Activated CD8-positive, alpha-beta memory T cell treated with anti-CD3 and anti-CD28 coated beads for 1 hour (primary cell): ENCODE measurements at places on chromosomes 3 and 15.

DNA sequence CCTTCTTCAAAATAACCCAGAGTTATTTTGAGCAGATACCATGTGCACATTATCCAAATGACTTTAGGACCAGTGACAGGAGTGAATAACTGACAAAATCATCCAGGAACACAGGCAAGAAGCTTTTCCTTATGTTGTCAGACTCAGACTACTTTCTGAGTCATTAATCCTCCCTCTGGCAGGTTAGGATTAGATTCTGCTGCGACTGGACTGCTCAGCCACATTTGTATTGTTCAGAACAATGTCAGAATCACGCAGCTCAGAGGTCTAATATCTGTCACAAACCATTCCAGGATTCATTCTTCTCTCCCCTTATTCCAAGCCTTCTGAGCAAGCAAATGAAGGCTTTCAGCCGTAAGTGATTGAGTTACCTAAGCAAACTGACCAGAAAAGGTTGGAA is 34.8 kb upstream of the FAM174B start:
- no peak for DNase-seq

- DNase-seq = no peak
Measured at GRCh38 chr3:52093756-52094545, 37.6 kb upstream of the DUSP7 start.

DNA sequence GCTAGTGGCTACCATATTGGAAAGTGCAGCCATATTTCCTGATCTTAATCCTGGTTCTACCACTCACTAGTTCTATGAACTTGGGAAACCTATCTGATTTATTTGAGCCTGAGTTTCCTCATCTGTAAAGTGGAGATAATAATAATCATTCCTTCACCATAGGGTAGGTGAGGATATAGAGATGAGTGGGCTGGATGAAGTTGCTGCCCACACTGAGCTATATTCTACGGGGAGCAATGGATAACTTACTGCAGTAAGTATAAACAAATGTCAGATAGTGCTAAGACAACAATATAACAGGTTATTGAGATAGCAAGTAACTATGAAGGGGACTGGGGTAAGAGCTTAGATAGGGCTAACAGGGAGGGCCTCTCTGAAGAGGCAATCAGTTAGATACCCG is 251.5 kb upstream of the ADAMTS9 start:
- no peak for DNase-seq

DNA sequence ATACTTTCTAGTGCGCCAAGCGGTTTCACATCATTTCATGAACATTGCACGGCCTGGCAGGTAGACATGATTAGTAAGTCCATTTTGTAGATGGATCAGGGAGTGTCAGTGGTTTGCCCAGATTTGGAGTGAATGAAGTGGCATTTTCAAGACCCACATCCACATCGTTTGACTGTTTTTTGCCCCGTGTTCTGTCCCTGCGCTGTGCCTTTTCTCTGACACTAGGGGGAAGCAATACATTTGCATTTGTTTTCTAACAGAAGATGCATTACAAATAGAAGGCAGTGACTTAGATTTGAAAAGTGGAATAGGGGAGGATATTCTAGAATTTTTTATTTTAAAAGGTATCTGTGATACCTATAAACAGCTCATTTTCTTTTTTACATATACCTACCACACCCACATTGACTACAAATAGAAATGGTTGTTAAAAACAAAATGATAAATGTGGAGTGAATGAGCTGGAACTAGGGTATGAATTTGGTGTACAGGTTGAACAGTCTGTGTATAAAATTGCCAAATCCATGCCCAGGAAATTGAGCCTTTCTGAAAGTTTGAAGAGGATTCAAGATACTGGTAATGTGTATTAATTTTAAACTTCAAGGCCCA is 98.0 kb downstream of the USP13 start:
- DNase-seq = no peak

DNA sequence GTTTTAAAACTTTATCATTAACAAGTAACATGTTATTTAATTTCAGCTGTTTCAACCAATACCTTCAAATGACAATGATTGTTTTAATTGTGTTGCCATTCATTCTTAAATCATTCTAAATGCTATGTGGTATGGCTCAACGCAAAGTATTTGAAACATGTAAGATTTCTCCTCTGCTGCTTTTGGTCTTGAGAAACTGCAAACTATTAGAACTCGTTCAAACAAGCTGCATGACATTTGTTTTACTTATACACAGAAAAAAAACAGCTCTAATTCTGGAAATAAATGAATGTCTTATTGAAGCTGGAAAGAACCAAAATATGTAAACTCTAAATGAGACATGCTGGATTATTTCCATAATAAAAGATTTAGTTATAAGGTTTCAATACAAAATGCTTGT is 29.3 kb downstream of the FBN1 start:
- no peak for DNase-seq

- no peak for DNase-seq
Measured at GRCh38 chr3:173770011-173770410, 372.5 kb downstream of the NLGN1 start.

GRCh38 chr15:80416702-80417101 is 12.5 kb downstream of the ARNT2 start:
- DNase-seq = no peak
